ENCODE measurements at places on chromosomes 5 and 9. TPM values are rescaled to one million over a fixed set of nuclear protein-coding genes. Genes with fewer than 3 reads are reported as not detected.

The TRMT10B gene
- total RNA-seq: 5.8 TPM

The CA9 gene
- total RNA-seq: 5.0 TPM

The PSD2 gene
- total RNA-seq: not detected

The SOX30 gene
- total RNA-seq: not detected

The DBH gene
- total RNA-seq: not detected

The SV2C gene
- not detected for total RNA-seq

The C9orf153 gene
- total RNA-seq: 0.65 TPM

The GDF9 gene
- 0.14 TPM for total RNA-seq

The LCN9 gene
- not detected for total RNA-seq

The CCDC192 gene
- not detected for total RNA-seq

The SYK gene
- 0.54 TPM for total RNA-seq
